ENCODE measurements at places on chromosomes 2 and 18.

- no peak for DNase-seq
Observed at GRCh38 chr2:19532547-19533196, 174.2 kb upstream of the OSR1 start.

- DNase-seq = no peak
Observed at GRCh38 chr2:44163777-44164176, 4.9 kb upstream of the PPM1B start.

DNA sequence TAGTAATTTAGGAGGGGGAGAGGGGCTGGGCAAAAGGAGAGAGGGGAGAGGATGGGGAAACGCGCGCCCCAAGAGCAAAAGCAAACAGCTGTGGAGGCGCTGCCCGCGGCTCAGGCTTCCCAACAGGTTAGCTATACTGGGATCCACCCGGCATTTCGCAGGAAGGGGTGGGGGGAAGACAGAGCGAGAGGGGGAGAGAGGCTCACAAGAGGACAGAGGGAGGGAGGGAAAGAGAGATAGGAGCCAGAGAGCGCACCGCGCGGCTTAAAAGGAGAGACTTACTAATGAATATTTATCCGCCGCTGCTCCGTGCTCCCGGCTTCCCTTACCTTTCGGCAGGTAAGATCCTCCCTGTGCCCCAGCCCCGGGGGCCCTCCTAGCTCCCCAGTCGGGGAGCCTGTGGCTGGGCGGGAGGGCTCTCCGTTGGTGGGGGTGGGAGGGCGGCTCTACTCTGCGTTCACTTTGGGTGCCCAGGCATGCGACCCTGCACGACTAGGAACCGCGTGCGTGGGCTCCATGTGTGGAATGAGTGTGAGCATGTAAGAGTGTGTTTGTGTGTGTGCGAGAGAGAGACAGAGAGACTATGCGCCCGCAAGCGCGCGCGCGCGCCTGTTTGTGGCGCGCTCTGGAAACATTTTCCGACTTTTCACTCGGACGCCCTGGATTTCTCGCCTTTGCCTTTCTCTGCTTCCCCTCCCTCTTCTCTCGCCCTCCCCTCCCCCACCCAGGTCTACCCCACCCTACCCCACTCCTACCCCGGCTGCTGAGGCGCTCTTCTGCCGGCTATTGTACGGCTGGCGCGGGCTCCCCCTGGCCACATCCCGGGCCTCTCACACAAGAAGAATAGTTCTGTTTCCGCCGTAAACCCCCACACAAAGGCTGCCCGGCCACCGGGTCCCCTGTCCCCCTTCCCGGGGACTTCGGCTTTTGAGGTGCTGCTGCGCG is 7.2 kb upstream of the SIX3 start:
- no peak for DNase-seq

- DNase-seq = no peak
Observed at GRCh38 chr18:9742524-9743131, 34.5 kb downstream of the RAB31 start.

GRCh38 chr2:70826696-70827350 is 6.4 kb upstream of the CLEC4F start:
- no peak for DNase-seq

- DNase-seq = no peak
Observed at GRCh38 chr2:236535024-236535423, 34.6 kb upstream of the ACKR3 start.

DNA sequence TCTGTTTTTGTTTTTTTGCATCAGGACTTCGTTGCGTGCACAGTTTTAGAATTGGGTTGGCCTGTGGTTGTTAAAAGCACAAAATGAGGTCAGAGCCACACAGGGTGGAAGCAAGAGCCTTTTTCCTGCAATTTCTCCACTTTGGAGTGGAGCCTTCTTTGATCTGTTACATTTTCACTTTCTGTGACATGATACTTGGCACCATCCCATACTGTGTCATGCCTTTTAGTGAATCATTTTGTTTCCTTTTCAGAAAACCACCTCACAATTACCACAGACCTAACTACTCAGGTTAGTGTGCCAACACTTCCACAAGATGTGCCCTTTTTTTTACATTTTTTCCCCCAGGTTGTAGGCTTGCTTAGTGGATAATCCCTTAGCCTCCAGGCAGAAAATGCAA is 32.5 kb downstream of the MERTK start:
- no peak for DNase-seq

DNA sequence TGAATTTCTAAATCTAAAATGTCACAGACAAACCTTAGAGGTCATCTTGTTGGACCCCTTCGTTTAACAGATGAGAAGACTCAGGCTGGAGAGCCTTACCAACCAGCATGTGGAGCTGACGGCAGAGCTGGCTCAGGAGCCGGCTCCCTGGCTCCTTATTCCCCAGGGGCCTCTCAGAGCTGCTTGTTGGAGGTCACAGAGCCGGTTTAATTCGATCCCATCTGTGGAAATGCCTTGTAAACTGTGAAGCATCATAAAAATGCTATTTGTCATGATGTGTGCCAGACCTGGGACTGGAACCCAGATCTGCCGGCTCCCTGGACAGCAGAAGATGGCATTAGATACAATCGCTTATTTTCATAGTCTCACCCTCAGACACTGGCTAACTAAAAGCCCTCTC is 8.2 kb upstream of the CIB4 start:
- DNase-seq = no peak

DNA sequence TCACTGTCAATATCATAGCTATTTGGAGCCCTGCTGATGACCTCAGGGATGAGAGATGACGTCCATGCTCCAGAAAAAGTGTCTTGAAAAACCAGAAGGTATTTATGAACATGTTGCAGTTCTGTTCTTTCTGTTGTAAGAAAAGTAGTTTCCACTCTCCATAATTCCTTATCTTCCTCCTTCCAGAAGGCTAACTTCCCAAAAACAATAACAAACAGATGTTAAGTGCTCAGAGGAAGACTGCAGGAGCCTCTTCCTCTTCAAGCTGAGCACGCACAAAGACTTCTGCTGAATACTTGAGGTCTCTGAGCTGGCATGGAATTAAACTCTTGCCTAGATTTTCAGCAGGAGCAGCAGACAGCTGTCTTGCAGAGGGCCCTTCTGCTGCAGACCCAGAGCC is 434.5 kb upstream of the KLHL29 start:
- DNase-seq = no peak

DNA sequence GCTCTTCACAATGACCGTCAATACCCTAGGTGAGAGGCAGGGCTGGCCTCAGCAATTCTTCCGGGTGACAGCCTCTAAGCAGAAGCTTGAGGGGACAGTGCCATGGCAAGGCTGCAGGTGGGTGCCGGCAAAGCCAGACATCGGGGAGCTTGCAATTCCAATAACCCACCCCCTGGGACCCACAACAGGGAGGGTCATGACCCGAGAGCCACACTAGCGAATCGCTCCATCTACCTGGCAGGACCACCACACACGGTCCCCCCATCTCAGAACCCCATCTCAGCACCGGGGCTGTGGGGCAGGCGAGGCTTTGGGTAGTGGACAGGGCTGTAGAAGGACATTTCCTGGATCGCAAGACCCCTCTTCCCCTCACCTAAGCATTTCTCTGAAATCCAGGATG is 177.2 kb downstream of the ACKR3 start:
- no peak for DNase-seq

- no peak for DNase-seq
Observed at GRCh38 chr2:42967959-42968674, 175.7 kb upstream of the HAAO start.

GRCh38 chr2:134319596-134320254 is 65.9 kb downstream of the MGAT5 start:
- DNase-seq = no peak

- no peak for DNase-seq
Observed at GRCh38 chr2:10993001-10993481, 81.3 kb downstream of the KCNF1 start.

DNA sequence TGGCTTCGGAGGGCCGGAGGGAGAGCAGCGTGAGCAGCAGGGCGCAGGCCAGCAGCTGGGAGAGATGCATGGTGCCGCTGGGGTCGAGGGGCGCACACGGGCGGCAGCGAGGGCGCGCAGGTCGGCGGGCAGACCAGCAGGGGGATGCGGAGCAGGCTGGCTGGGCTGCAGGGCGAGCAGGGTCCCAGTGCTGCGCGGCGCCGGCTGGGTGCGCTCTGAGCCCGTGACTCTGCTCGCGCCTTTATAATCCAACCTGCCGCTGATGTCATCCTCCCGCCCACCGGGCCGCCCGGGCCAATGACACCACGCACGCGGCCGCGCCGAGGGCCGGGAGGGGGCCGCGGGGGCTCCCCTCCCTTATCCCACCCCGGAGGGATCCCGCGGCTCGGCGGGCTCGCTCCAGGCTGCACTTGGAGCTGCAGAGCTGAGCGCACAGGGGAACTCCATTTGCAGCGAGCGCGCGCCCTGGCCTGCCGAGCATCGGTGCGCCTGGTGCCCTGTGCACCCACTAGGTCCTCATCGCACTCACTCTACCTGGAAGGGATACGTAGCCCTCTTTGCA is at the start of gene NPPC:
NPPC (minus strand) TSS at position 217 of the 562 bp plus-strand sequence; CDS start at position 70, 147 bp downstream.
- no peak for DNase-seq

DNA sequence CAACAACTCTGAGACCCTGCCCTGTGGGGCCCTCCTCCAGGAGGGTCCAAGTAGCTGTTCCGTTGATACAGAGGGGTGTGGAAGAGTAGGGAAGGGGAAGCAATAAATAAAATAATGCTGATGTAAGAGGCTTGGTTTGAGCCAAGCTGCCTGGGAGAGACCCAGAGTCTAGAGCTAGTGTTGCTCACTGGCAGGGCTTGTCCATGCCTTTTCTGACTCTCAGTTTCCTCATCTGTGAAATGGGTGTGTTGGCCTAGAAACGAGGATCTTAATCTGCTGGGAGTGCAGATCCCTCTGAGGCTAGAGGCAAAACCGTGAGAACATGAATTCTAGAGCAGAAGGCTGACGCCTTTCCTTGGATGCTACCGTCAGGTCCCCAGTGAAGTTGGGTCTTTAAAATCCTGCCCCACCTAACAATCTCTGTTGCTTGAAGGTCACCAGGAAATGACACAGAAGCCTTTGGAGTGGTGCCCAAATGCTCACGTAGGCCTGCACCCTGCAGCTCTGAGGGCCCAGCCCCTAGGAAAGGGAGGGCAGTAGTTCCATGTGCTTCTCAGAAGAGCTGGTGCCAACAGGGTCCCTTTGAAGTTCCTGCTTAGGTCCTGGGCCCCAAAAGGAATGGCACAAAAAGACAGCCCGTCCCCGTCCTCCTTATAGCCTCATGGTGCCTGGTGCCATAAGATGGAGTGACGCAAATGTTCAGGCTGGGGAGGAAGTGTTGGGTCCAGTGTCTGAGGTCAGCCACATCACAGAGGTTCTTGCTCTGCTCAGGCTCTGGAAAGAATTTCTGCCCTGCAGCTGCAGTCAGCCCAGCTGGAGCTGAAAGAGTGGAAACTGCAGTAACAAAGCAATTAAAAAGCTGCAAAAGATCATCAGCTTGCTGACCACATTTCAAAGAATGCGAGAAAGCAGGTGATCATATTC is 73.2 kb upstream of the SMAD2 start:
- DNase-seq = no peak

- no peak for DNase-seq
Observed at GRCh38 chr2:74419345-74419744, 2.1 kb downstream of the C2orf81 start.

GRCh38 chr2:65404988-65405697 is 27.3 kb downstream of the SPRED2 start:
- DNase-seq = no peak

DNA sequence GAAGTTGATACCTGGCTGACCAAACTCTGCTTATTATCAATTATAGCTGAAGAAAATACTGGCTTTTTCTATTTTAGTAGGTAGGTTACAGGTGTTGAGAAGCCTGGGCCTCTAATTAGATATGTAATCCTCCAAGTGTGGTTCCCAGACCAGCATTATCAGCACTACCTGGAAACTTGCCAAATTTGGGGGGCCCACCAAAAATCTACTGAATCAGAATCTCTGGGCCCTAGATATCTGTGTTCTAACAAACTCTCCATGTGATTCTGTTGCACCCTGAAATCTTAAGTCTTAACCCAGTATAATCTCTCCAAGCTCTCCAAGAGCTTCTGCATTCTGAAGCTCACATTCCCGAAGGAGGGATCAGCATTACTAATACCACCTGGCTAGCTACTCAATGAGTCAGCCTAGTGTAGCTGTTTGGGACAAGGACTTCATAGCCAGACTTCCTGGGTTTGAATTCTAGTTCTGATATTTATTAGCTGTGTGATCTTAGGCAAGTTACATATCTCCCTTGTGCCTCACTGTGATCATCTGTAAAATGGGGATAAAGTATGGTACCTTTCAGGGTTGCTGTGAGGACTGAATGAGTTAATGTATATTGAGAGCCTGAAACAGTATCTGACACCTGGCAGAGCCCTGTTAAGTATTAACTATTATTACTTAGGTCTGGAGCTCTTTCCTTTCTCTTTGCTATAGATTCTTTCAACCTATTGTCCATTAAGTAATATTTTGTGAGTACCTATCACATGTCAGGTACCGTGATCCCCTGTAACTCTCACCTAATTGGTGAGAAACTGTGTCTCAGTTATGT is 94.1 kb upstream of the CD302 start:
- DNase-seq = no peak

- no peak for DNase-seq
Observed at GRCh38 chr18:29271501-29271900, 1094.6 kb upstream of the CDH2 start.

DNA sequence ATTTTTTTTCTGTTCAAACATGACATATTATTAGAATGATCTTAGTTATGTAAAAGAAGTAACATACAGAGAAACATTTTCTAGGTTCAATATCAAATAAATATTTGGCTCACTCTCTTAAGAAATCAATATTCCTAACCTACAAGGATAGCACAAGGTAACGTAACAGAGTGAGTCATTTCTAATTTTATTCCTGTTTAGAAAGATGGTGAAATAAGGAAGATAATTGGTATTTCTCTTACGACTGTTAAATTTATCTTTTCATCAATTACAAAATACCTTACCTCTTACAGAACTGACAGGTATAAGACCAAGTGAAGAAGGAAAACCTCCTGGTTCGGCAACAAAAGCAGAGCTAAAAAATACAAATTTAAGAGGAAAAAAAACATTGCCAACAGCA is 45.1 kb downstream of the PRELID3A start:
- no peak for DNase-seq

DNA sequence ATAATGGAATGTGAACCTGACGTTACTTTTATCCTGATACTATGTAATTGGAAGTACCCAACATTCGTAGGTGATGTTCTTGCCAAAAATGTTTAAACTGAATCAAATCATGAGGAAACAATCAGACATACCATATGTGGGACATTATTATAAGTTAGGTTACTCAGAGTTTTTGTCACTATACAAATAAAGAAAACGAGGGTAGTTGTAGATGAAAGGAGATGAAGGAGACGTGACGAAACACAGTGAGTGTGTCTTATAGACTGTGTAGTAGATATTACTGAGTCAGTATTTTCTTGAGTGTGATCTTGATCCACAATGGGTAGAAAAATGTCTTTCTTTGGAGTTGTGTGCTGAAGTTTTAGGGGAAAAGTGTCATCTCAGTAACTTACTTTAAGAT is 176.8 kb downstream of the ZNF407 start:
- no peak for DNase-seq

DNA sequence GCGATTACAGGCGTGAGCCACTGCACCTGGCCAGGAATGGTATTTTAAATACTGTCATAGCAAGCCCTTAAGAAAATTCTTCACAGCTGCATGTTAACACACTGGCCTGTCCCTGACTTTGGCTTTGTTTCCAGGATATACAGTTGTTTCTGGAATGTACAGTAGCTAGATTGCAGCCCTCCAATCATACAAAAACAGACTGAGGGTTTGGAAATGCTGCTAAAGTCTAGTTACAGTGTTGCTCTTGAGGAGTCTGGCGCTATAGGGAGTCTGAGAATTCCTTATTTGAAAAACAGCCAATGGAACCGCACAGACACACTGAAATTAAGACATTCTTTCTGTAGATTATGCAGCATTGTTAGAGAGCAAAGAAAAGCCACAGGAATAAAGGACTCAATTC is 37.7 kb downstream of the STON1 start:
- no peak for DNase-seq

- no peak for DNase-seq
Observed at GRCh38 chr2:238139196-238140039, 950 bp downstream of the KLHL30 start.

Data from cortex of kidney (tissue), 1 donor.